AG04450 (cell line): ENCODE measurements at places on chromosomes 7 and 10.

GRCh38 chr10:69742928-69743602 lies 58.6 kb upstream of the COL13A1 start:
- no peak for DNase-seq

DNA sequence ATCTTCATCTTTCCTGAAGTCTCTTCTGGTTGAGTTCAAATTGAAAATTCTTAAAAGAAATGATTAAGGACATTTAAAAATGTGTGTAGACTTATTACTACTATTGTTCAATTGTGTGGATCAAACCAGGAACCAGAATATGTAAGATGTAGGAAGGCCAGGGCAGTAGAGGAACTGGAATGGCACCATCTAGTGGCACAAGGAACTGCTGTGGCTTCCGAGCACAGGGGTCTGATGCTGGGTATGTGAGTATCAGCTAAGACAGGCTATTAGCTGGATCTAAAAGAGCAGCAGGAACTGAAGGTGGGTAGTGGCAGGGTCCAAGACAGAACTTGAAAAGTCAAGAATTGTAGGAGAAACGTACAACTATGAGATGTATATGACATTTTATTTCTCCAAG lies 247.3 kb downstream of the SEMA3A start:
- DNase-seq: no peak

GRCh38 chr7:64688988-64689387 lies 23.1 kb downstream of the ZNF107 start:
- DNase-seq: no peak

DNA sequence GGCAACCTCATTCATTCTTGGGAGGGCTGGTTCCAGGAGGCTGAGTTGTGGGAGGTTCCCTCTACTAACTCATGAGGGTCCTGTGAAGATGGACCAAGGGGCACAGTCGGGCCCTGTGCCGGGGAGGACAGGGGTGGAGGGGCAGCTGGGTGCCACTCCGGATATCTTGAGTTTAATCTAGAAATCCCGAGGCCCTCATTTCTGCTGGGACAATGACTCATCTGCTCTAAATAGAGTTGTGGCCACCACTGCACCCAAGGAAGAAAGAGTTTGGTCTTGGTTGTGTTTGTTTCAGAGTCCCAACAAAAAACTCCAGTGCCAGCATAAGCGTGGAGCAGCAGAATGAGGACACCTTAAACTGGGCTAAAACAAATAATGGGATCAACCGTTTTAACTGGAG lies 82.4 kb downstream of the EBF3 start:
- DNase-seq: no peak

DNA sequence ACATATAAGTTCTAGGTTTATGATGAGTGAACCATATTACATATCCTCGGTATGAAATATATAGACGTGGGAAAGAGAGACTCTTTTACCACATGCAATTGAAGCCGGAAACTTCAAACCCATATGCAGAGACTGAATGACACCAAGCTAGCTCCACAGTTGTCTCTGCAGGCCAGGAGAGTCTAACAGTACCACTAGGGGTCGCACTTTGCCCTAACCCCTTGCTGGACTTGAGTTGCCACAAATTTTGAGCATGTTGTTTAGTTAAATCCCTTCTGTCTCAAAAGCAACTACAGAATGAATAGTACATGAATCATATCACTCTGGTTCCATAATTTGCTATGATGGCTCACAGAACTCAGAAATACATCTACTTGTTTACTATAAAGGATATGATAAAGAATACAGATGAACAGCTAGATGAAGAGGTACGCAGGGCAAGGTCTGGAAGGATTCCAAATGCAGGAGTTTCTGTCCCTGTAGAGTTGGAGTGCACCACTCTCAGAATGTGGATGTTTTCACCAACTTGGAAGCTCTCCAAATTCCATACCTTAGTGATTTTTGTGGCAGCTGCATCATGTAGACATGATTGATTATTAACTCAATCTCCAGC lies 112.4 kb upstream of the YAE1 start:
- DNase-seq: peak; percentile 21

GRCh38 chr7:135843214-135843613 lies 94.6 kb upstream of the FAM180A start:
- DNase-seq: no peak

- no peak for DNase-seq
These were observed 164.0 kb downstream of the MALRD1 start for GRCh38 chr10:19212590-19212989.

DNA sequence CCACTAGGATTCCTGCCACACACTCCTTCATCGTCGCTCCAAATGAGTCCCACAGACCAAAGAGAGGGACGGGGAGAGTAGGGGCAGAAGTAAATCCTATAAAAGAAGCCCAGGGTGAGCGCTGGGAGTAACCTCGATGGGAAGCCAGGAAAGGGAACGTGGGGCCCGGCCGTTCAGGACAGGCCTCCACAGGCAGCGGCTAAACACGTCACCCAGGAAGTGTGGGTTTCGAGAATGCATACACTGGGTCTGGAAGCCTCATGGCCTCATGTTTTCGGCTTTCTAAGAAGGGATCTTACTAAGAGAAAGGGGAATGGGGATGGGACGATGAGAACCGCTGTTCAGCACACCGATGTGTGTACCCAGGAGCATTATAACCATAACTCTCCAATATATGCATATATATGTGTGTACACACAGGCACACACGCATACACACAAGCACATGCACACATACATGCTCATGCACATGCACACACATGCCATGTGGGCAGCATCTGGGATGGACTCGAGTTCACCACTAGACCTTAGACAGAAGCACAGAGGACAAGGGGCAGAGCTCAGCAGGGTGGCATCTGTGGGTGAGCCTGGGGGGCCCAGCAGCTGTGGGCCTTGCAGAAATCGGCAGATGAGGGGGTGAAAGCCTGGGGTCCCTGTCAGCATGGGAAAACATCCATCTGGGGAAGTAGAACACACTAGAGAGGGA lies 14.8 kb upstream of the CNPY1 start:
- no peak for DNase-seq

- DNase-seq: peak; percentile 26
These were observed 6.7 kb upstream of the SMNDC1 start for GRCh38 chr10:110311357-110311949.

GRCh38 chr10:30047924-30048531 lies 11.4 kb downstream of the JCAD start:
- DNase-seq: no peak

DNA sequence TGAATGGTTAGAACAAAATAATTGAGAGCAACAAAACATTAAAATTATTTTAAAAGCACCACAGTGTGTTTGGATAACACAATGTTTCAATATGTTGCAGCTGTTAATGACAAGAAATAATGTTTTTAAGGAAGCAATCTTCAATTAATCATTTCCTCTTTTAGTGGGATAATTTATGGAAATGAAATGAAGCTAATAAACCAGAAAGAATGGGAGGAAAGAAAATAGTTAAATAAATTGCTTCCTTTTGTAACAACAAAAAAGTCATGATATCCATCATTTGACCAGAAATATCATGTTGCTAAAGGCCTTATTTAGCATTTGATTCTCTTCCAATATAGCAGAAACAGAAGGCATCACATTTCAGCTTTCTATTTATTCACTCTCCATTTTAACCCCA lies 224.5 kb downstream of the SEMA3A start:
- DNase-seq: no peak

DNA sequence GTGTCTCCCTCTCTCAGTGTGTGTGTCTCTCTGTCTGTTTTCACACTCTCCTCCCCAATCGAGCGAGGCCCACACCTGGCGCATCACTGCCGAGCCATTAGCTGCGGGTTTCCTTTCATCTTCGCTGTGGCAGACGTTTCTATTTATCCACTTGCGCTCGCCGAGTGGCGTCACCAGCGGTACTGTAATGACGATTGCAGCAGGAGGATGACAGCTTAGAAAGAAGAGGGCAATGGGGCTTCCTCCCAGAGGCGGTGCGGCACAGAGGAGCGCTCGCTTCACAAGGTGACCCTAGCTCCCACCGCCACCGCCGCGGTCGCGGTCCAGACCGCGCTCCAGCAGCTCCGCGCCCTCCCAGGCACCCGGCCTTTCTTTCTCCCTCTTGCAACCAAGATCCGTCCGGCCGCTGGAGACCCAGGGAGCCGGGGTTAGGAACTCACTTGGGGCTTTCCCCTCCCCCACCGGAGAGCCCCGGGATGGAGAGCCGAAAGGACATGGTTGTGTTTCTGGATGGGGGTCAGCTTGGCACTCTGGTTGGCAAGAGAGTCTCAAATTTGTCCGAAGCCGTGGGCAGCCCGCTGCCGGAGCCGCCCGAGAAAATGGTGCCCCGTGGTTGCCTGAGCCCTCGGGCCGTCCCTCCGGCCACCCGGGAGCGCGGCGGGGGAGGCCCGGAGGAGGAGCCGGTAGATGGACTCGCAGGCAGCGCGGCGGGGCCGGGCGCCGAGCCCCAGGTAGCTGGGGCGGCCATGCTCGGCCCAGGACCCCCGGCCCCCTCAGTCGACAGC lies at the start of gene EVX1:
Gene EVX1, plus strand, starts transcription at position 248 of the 785 bp plus-strand sequence. Its CDS starts 229 bp downstream, at position 477.
- DNase-seq: no peak

GRCh38 chr7:130273081-130273932 lies 6.6 kb downstream of the CPA2 start:
- peak; percentile 26 for DNase-seq

GRCh38 chr10:117830787-117831212 lies 215.9 kb downstream of the RAB11FIP2 start:
- DNase-seq: no peak

DNA sequence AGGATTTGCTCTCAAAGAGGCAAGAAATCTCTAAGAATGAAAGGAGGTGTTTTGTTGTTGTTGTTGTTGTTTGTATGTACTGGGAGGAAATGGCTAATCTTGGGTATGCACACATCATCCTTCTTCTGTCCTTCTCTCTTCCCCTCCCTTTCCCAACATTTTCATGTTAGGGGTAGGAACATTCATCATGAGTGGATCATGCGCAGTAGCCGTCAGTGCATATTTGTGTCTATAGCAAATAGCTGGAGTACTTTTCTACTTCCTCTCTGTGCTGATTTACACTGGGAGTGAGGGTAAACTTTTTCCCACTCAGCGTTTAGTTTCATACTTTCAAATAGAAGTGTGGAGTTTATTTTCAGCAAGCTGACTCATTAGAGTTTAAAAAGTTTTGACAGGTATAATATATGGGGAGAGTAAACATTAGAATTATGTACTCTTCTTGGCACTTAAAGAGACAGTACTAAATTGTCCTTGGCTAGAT lies 80.5 kb upstream of the PRKG1 start:
- peak; percentile 67 for DNase-seq

GRCh38 chr10:62270020-62270419 lies 1.4 kb upstream of the RTKN2 start:
- DNase-seq: no peak

- DNase-seq: no peak
These were observed 163.6 kb downstream of the SUGCT start for GRCh38 chr7:40298421-40298820.

- no peak for DNase-seq
These were observed 12.9 kb downstream of the TTYH3 start for GRCh38 chr7:2644562-2645273.

DNA sequence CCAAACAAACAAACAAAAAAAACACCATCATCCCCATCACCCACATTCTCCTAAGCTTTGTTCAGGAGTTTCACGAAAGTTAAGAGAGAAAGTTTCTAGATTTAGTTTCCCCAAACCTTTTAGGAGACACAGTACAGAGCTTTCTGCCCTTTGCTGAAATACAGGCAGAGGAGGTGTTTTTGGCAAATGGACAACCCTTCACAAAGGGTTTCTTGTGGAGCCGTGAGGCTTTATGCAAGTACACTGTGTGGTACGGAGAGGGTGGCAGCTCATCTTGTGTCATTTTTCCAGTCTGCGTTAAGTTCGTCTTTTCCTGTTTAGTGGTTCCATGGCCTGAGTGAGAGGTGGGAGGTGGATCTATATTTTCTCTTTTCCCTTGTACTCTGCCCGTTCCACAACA lies 215.5 kb upstream of the PRKCQ start:
- DNase-seq: no peak

DNA sequence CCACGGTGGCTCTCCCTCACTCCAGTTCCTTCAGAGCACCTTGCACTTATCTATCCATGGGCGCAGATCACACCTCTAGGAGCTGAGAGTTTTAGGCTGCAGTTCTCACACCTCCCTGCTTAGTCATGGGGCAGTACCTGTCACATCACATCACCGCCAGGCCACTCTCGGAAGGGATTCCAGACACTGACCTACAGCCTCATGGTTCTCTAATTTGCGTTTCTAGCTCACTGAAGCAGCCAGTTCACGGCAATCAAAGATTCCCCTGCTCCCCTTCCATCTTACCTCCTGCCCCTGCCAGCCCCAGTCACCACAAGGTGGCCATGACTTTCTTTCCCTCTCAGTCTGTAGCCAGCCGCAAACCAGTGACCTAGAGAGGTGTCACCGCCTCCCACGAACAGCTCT lies 34.2 kb downstream of the ADRB1 start:
- DNase-seq: no peak

- no peak for DNase-seq
These were observed 31.0 kb downstream of the SLIT1 start for GRCh38 chr10:97154781-97155180.

DNA sequence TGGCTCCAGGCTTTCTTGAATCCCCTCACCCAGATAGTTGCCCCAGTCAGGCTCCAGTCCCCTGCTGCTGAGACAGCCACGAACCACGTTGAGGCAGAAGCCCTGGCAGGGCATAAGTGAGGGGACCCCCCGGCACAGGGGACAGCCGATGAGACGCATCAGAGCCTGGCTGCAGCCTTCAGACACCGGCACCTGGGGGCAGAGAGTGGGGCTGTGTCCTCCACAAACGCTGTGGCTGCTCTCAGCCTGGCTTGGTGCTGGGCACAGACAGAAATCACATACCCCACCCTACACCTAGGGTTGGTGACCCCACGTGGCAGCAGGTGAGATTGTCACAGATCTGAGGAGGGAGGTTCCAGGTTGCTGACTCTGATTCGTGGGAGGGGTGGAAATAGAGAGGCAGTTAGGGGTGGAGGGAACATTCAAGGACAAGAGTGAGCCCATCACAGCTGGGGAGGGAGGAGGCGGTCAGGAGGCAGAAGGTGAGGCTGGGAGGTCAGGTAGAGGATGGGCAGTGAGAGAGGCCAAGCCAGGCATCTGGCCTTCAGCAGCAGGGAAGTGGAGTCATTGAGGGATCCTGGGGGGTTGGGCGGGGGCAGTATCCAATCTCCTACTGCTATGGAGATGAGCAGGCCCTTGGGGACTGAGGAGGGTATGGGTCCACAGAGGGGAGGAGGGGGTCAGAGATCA lies 3.2 kb downstream of the GPC2 start:
- no peak for DNase-seq
